COLO829 (cell line): ENCODE measurements at places on chromosomes 16 and 17.

DNA sequence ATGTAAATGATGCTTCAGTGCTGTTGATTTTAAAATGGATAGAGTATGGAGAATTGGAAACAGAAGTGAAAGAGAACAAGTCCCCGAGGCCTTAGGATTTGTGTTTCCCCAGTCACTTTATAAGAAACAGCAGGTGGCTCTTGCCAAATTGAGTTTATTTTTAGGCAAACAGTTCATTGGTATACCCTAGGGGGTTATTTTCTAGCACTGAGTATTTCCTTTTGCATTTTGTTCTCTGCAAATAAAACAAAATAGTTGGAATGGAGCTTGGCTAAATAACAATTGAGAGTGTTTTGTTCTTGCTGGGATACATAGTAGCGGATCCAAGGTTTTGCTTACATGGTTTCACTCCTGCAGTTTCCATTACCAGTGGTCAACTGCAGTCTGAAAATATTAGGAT is 591.1 kb upstream of the C16orf82 start:
- DNase-seq, result no peak

- no peak for DNase-seq
These were observed 4.3 kb downstream of the ACSM3 start for GRCh38 chr16:20768121-20768520.

GRCh38 chr16:86884390-86884650 is 306.0 kb downstream of the FOXL1 start:
- no peak for DNase-seq

GRCh38 chr17:59366773-59367656 is 35.6 kb downstream of the YPEL2 start:
- no peak for DNase-seq

DNA sequence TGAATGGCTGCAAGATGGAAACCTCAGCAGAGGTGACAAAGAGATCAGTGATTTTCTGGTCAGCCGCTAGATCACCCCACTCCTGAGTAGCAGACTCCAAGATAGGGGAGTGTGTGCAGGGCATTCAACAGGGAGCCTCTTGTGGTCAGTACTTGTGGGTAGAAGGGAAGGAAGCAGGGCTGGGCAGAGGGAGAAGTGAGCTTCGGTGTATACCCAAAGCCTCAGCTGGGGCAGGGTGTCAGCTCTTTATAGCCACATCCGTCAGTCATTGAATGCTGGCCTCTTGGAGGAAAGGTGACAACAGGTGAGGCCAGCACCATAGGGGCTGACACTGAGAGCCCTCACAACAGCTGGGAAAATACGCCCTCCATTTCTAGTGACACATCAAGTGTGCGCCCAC is 2.2 kb upstream of the SLC12A3 start:
- no peak for DNase-seq

DNA sequence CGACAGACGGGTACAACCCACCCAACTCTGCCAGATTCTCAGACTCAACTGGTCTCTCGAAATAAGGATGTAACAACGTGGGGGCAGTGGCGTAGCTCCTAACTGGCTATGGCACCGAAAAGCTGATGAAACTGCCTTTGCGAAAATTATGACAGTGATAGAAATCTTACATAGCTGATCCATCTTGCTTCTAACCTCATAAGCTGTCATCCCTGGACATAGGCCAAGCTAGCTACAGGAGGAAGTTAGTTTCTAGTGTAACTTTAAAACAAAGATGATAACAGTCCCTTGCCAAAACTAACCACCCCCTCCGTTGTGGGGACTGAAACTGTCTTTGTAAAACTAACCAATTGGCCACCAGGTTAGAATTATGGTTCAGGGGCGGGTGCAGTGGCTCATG is 220.1 kb downstream of the SLC39A11 start:
- DNase-seq, result no peak

DNA sequence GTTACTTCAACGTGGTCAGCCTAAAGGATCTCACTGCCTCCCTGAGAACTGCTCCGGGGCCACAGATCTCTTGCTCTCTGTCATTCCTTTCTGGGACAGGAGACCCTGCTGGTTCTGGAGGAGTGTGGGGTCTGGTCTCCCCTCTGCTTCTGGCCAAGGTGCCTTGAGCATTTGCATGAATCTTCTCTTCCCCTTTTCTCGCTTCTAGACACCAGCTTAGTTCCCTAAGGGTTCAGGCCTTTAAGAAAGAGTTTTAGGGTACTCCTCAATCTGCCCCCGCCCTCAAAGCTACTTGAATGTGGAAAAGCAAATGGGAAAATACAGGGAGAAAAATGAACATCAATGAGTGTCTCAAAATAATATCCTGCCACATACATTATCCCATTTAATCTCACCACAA is 48.1 kb downstream of the WSB1 start:
- DNase-seq, result no peak

- no peak for DNase-seq
These were observed 35.7 kb upstream of the GSG1L start for GRCh38 chr16:28098959-28099945.

- no peak for DNase-seq
These were observed 18.4 kb downstream of the SLC35G3 start for GRCh38 chr17:35175638-35176415.

DNA sequence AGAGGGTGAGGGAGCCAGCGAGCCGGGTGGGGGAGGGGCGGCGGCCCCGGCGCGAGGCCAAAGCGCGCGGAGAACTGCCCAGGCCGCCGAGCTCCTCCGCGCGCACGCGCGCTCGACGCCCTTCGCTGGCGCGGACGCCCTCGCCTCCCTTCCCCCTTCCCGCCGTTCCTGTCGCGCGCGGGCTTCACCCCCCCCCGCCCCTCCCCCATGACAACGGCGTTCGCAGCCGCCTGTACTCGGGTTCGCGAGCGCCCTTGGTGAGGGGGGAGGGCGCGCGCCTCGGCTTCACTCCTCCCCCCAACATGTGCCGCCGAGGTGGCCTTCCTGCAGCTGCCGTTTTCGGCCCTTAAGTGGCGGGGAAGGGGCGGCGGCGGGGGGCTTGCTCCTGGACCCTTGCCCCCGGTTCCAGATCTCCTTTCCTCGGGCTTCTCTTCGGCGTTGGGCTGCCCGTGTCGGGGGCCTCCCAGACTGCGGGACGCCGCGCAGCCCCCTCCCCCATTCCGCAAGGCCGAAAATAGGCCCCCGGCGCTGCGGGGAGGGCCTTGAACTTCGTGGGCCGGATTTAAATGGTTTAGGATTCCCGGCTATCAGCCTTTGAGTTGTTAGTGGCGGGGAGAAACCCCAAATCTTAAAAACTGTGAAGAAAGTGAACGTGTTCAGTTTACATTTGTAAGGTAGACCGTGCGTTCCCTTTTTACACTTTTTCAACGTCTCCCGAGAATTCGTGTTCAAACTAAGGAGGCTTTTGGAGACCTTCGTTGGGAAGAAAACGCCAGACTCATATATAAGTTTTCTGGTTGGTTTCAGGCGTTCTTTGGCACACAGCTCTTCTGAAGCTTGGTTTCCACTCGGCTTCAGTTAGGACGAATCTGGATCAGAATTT is 653 bp downstream of the SRRM2 start:
- peak; percentile 86 for DNase-seq

- DNase-seq, result peak; percentile 30
These were observed 30.9 kb upstream of the CDC42EP4 start for GRCh38 chr17:73342541-73343167.

DNA sequence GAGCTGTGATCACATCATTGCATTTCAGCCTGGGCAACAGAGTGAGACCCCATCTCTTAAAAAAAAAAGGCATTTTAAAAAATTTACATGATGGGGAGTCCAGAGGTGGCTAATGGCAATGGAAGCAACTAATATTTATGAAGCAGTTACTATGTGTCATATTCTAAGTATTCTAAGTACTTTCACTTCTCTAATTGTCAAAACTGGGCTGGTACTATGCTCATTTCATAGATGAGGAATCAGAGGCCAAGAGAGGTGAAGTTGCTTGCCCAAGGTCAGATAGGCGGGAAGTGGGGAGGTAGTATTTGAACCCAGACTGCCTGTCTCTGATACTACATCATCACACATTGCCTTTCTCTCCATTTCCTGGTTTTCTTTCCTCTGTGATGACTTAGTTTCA is 50.7 kb downstream of the SLC5A11 start:
- DNase-seq, result no peak

GRCh38 chr16:80040814-80041213 is 440.3 kb upstream of the MAF start:
- no peak for DNase-seq

GRCh38 chr16:75305364-75306098 is 54.1 kb upstream of the BCAR1 start:
- DNase-seq, result peak; percentile 95

GRCh38 chr16:77220427-77220826 is 21.2 kb downstream of the SYCE1L start:
- DNase-seq, result no peak

- DNase-seq, result no peak
These were observed 327.6 kb downstream of the SHISA9 start for GRCh38 chr16:13229039-13229438.

- DNase-seq, result no peak
These were observed 13.1 kb downstream of the RAPGEFL1 start for GRCh38 chr17:40190197-40191021.

GRCh38 chr16:7471268-7471667 is 138.6 kb downstream of the RBFOX1 start:
- DNase-seq, result no peak

GRCh38 chr17:47279062-47279801 is 25.6 kb downstream of the ITGB3 start:
- DNase-seq, result peak; percentile 90

- DNase-seq, result no peak
These were observed 5.8 kb downstream of the PDK2 start for GRCh38 chr17:50100921-50101345.

DNA sequence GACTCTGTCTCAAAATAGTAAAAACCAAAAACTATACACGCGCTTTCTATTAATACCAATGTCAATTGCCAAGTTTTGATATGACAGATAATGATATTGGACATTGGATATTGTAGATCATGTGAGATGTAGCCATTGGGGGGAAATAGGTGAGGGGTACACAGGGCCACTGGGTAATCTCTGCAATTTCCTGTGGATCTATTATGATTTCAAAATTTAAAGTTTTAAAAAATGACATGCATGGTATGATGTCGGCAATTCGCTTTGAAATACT is 266.0 kb downstream of the PARN start:
- no peak for DNase-seq
